ENCODE measurements at places on chromosomes 13 and 19.
A peak's percentile ranks its signal among the peaks of the same experiment; 100 is the strongest.

DNA sequence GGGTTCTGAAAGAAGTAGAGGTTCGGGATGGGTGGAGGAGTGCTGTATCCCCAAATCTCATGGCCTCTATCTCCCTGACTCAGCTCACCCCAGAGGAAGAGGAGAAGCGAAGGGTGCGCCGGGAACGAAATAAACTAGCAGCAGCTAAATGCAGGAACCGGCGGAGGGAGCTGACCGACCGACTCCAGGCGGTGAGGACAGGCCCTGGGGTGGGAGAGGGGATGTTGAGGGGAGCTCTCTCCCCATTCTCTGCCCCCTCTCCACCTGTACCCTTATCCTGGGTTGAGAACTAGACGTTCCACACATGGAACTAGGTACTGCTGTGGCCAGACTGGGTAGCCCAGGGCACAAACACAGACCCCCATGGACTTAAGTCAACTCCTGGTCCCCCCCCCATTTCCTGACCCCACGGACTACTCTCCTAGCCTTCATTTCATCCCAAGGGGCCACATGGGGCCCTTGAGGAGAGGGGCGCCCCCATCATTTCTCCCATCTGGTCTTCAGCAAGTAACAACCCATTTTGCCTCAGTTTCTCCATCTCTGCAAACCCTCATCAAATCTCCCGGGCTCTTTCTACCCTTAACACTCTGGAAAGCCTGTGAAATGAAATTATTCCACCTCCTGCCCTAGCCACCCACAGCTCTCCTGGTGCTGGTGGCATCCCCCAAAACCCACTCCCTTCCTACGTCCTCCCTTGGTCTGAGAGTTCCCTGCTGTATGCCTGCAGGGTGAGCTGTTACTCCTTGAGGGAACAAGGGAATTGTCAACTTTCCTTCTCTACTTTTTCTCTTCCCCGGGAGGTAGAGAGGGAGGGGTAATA is 3.5 kb downstream of the FOSB start:
- no peak for DNase-seq

DNA sequence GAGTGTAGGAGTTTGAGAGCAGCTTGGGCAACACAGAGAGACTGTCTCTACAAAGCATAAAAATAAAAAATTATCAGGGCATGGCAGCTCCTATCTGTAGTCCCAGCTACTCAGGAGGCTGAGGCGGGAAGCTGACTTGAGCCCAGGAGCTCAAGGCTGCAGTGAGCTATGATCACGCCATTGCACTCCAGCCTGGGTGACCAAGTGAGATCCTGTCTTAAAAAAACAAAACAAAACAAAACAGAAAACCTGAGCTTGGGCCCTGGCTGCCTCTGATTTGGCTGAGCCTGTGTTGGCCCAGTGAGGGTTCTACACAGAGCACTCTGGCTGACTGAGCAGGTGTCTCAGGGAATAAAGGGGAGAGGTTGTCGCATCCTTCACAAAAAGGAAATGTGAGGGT is 8.0 kb downstream of the SLC7A9 start:
- DNase-seq, result no peak

GRCh38 chr13:110136660-110137585 is 170.0 kb downstream of the COL4A1 start:
- DNase-seq, result no peak

- no peak for DNase-seq
Measured at GRCh38 chr19:17101686-17102628, 26.4 kb downstream of the MYO9B start.

DNA sequence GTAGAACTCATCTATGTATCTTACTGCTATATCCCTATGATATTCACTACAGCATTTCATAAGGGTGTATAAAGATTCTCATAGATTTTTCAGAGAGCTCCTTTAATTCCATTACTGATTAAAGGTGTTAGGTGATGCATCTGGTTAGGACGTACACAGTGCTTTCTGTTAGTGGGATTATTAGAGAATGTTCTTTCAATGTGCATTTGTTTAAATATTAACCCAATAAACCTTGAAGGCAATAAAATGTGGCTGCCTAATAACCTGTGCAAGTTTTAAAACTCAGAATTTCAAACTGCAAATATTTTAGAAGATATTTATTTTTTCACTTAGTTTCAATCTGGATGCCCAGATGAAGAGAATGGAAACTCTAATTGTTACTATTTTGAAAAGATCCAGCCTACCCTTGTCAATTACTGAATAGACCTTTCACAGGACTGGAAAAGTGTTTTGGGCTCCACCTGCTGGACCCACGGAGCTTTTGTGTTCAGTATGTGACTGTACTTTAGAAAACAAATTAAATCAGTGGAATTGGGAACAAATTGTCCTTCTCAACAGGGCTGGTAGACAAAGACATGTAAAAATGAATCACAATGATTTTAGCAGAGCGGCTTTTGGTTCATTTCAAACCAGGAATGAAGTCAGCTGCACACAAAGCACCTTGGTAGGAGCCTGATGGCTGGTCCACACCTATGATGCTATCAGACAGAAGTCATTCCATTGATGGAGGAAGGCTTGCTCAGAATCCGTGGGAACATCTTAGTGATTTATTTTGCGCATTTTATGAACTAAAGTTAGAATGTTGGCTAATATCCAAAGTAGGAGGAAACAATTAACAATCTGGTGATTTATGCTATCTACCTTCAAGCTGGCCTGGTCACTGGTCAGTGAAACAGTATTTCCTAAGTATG is 89.4 kb upstream of the RAP2A start:
- peak; percentile 31 for DNase-seq

GRCh38 chr13:112943309-112944125 is 25.5 kb upstream of the MCF2L start:
- DNase-seq, result no peak

DNA sequence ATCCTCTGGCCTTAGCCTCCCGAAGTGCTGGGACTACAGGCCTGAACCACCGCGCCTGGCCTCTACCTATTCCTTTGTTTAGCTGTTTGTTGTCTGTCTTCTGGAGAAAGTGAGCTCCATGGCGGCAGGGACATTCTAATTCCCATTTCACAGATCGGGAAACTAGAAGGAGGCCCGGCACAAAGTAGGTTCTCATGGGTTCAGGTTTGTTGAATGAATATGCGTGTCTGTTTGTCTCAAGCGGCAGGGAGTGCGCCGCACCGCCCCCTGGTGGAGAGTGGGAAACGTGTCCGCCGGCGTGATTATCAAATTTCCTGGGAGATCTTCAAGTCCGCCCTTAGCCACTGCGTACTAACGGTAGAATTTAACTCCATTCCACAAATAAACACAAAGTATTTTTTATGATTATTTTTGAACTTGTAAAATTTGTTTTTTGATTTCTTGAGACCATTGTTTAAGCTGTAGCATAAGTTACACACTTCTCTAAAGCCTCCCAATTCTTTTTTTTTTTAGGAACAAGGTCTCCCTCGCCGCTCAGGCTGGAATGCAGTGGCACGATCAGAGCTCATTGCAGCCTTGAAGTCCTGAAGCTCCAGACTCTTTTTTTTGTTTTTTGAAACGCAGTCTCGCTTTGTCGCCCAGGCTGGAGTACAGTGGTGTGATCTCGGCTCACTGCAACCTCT is 8.9 kb upstream of the CCDC9 start:
- peak; percentile 77 for DNase-seq

DNA sequence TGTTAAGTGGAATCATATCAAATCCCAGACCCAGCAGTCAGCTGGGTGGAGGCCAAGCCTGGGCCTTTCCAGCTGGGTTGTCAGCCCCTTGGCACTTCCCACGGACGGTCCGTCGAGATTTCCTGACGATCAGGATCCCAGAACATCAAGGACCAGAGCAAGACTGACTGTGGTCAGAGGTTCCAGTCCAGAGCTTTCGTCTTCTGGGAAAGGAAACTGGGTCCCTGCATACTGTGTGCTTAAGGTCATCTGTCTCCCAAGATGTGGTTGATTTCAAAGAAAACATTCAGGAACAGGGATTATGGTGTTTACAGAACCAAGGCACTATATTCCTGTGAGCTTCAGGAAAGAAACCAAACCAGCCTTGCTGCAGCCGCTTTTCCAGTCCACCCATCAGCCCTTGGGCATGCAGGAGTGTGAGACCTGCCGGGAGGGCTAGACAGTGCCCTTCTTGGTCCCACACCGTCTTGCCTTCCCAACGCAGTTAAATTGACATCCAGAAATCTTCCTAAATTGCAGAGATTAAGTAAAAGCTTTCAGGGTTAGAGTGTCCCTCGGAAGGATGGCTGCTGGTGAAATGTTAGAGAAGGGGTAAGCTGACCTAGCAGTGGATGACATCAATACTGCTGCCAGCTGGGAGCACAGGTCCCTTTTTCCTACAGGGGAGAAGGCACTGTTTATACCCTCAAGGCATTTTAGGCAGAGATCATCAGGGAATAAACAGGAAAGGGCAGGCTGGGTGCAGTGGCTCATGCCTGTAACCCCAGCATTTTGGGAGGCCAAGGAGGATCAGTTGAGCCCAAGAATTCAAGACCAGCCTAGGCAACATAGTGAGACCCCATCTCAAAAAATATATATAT is 5.0 kb upstream of the C19orf33 start:
- DNase-seq, result no peak

GRCh38 chr13:112968380-112968909 is 569 bp upstream of the MCF2L start:
- DNase-seq, result peak; percentile 22

- DNase-seq, result no peak
Measured at GRCh38 chr19:14265290-14266036, 59.5 kb upstream of the ADGRL1 start.

- DNase-seq, result no peak
Measured at GRCh38 chr19:17942582-17943273, 9.9 kb downstream of the CCDC124 start.

DNA sequence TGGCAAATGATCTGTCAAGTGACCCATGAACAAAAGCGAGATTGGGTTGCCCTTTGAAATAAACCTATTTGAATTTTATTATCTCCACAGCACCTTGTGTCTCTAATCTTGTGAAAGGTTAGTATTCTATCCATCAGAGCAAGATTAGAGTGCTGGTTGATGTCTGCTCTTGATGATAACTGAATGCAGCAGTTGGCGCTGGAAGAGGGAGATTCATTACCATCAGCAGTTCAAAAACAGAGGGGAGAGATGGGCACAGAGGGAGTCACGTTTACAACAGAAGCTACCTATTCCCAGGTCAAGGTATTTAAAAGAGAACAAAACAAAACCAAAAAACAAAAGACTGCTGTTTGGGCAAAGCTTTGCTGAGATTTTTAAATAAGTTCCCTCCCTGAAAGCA is 588.1 kb downstream of the GPC6 start:
- DNase-seq, result no peak

DNA sequence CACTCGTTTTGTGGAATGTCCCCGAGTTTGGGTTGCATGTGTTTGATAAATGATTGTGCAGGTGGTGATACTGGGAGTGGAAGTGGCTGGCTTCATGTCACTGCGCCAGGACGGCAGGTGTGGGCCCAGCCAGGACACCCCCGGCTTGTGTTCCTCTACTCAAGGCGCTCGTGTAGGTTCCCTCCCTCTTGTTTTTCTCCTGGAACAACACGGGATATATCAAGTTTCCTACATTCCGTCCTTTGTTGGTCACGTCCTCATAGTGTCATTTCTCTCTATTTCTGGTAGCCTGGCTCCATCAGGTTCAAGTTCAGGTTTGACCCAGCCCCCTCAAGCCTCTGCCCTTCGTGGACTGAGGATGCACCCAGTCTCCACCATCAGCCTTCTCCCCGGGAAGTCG is 16.3 kb downstream of the IL17D start:
- no peak for DNase-seq
